Esophagus muscularis mucosa (tissue), 4 donors: ENCODE measurements at places on chromosomes 1 and 21. TPM values are rescaled to one million over a fixed set of nuclear protein-coding genes. Genes with fewer than 3 reads are reported as not detected.

The TXNIP gene
- total RNA-seq, result 2,819 TPM

The ADAM30 gene
- total RNA-seq, result not detected

The CFAP74 gene
- not detected for total RNA-seq

The PIK3CD gene
- 15.5 TPM for total RNA-seq

The CACNA1S gene
- total RNA-seq, result not detected

The PRELP gene
- 161 TPM for total RNA-seq

The ANKRD35 gene
- total RNA-seq, result 11.1 TPM
